ENCODE measurements at places on chromosomes 12 and 14.

DNA sequence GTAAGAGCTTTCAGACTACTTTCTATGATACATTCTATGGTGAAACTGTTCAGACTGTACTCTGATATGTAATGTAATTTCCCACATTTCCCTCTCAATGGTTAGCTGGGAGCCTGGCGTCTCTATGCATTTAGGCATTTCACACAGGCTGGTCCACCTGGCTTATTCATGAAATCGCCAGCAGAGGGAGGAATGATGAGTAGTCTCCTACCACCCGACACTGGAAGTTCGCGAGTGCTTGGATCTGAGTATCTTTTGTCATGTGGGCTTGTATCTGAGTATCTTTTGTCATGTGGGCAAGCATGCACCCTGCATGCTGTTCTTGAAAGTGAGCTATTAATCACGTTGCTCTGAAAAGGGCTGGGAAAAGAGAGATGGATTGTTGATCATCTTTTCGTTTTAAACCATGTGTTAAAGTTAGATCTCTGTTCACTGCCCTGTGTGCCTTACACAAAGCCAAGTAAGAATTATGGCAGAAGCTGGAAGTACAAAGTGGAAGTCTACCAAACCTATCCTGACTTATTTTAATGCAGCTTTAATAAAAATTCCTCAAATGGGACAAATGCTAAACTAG is 235.0 kb downstream of the ATP23 start:
- no peak for DNase-seq

GRCh38 chr12:116601933-116602810 is 43.0 kb downstream of the MAP1LC3B2 start:
- no peak for DNase-seq

- DNase-seq, result no peak
These were observed 190.2 kb downstream of the ANO4 start for GRCh38 chr12:100984796-100985195.

DNA sequence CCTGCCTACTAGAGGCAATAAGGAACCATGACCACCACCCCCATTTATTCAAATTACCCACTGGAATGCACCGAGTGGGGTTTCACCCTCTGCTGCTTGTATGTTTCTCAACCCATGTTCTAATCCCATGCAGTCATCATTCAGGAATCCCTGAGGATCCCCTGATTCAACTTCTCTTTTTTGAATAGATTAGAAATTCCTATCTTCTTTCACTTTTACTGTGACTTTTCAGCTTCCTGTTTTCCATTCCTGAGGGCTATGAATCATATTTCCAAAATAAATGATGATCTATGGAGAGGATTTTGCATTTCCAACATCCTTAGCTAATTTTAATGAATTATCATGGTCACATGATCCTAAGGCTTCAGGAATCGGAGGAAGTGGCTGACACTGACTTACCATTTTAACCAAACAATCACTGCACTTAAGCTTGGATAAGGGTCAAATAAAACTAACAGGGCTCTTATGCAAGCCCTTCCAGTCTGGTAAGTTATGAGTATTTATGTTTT is 19.4 kb upstream of the P2RX4 start:
- no peak for DNase-seq

GRCh38 chr12:94811611-94812010 is 161.3 kb upstream of the TMCC3 start:
- no peak for DNase-seq

DNA sequence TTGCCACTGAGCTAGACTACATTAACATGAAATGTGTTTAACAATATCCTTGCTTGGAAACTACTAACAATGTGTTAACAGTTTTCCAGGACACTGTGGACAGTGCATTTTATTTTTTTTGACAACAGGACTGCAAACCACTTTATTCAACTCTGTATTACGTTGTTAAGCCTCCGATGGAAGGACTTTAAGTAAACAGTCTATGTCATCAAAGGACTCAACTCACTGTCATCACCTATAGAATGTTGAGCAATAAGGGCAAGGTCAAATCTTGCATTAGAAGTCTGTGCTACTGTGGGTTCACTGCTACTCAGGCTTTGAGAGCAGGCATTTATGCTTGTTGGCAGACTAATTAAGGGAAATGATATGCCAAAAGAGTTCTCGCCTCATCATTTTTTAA is 483.7 kb downstream of the FLRT2 start:
- no peak for DNase-seq

DNA sequence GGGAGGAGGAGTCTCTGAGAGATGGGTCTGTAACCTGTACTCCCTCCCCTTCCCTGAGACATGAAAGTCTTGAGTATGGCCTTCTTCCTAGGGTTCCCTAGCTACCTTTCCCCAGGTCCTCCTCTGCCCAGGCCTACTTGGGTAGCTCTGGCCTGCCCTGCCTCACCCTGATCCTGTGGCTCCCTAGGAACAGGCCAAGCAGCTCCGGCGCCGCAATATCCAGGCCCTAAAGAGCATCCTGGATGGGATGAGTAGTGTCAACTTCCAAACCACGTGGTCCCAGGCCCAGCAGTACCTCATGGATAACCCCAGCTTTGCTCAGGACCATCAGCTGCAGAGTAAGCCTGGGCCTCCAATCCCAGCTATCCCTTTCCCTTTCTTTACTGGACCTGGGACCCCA is 12.3 kb downstream of the PRPF40B start:
- DNase-seq, result no peak

GRCh38 chr14:68896132-68896531 is 83.0 kb downstream of the ACTN1 start:
- no peak for DNase-seq

DNA sequence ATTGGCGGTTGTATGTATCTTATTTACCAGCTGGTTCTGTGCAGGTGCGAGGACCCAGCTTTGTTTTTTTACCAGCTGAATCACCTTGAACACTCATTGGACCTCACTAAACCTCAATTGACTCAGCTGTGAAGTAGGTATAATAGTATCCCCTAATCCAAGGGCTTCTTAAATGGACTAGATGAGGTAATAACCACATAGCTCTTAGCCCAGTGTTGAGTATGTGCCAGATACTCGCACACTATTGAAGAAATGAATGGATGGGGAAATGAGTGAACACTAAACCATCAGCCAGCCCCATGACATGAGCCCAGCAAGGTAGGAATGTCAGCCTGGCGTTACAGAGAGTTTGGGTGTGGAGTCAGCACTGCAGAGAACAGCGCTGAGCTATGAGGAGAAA is 79.7 kb downstream of the RIMBP2 start:
- no peak for DNase-seq

GRCh38 chr12:92111256-92111655 is 34.4 kb downstream of the BTG1 start:
- no peak for DNase-seq

DNA sequence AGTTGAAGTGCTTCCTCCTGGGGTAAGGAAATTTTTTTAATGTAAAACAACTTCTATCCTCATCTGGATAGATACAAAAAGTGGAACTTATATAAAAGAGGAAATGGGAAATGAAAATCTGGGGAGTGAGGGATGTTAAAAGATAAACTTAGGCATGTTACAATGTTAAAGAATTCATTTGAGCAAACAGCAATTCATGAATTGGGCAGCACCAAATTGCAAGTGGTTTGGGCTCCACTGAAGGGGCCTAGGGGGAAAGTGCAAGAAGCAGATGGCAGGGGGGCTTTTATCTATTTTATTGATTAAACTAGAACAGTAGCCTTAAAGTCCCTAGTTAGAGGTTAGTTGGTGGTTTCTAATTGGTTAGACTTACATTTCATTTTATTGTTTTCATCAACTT is 118.1 kb upstream of the NAP1L1 start:
- DNase-seq, result no peak

Measured in activated T-cell treated with anti-CD3 and anti-CD28 coated beads for 48 hours (primary cell).